ENCODE measurements at places on chromosomes 3 and 15.

- H3K27ac ChIP-seq: no peak overlapping the region
- no peak overlapping the region for H3K4me3 ChIP-seq
- H3K4me1 ChIP-seq: no peaks in the 10 kb centered on the region
- H3K36me3 ChIP-seq: no peaks in the 10 kb centered on the region
These were observed 53.1 kb downstream of the PAK2 start for GRCh38 chr3:196792771-196793170.

GRCh38 chr3:15894382-15894781 is 96.6 kb upstream of the ANKRD28 start:
- H3K4me1 ChIP-seq: no peaks in the 10 kb centered on the region
- DNase-seq: no peak
- H3K36me3 ChIP-seq: no peaks in the 10 kb centered on the region
- H3K4me3 ChIP-seq: no peak overlapping the region
- H3K27ac ChIP-seq: no peak overlapping the region

GRCh38 chr15:78641749-78642275 is 802 bp upstream of the CHRNB4 start:
- DNase-seq: no peak
- H3K27ac ChIP-seq: no peak overlapping the region

DNA sequence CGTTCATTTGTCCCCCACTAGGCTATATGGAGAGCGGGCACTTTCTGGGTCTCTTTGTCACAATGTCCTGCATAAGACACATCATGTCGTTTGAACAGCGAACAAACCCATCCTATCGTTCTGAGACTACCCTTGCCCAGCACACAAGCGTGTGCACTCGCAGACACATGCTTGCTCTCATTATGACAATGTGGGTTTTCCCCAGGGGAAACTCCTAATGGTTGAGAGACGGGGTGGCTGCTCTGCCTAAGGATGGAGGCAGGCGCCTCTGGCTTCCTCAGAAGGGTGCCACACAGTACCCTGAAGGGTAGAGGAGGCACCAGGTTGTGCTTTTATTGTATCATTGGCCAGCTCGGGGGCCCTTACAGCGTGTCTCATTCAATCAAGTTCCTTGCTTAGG is 51.0 kb upstream of the MYZAP start:
- H3K27ac ChIP-seq: no peak overlapping the region
- H3K4me1 ChIP-seq: peaks cover 3% of the 10 kb centered on the region
- no peak for DNase-seq
- H3K27me3 ChIP-seq: no peaks in the 10 kb centered on the region
- no peak overlapping the region for H3K4me3 ChIP-seq
- no peaks in the 10 kb centered on the region for H3K36me3 ChIP-seq

DNA sequence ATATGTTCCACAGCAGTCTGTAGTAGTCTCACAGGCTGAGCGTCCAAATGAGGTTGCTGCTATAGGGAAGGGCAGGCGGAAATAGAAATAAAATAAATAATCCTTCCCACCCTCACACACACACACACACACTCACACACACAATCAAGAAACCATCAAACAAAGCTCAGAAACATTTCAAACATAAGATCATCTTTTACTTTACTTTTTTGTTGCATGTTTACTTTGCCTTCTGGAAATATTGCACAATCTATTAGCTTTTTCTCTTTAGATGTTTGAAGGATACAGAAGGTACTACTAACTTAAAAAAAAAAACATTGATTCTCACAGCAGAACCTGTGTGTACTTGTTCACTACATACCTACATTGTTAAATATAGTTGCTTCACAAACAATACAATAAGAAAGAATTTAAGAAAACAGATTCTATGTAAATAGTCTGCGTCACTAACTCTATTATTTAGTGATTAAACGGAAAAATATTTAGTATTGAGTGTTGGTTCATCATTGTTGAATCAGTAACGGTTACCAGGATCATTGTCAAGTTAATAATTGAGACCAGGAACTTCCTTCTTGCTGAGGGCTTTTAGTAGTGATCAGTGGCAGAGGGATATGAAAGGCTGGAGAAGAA is 20.5 kb downstream of the ALCAM start:
- H3K4me1 ChIP-seq: no peaks in the 10 kb centered on the region
- no peak overlapping the region for H3K27ac ChIP-seq
- DNase-seq: no peak
- H3K27me3 ChIP-seq: no peaks in the 10 kb centered on the region
- H3K36me3 ChIP-seq: no peaks in the 10 kb centered on the region
- H3K4me3 ChIP-seq: no peak overlapping the region

- no peak overlapping the region for H3K27ac ChIP-seq
- no peak for DNase-seq
- no peak overlapping the region for H3K4me3 ChIP-seq
- no peaks in the 10 kb centered on the region for H3K4me1 ChIP-seq
- no peaks in the 10 kb centered on the region for H3K27me3 ChIP-seq
These were observed 35.7 kb downstream of the MGA start for GRCh38 chr15:41695750-41696436.

DNA sequence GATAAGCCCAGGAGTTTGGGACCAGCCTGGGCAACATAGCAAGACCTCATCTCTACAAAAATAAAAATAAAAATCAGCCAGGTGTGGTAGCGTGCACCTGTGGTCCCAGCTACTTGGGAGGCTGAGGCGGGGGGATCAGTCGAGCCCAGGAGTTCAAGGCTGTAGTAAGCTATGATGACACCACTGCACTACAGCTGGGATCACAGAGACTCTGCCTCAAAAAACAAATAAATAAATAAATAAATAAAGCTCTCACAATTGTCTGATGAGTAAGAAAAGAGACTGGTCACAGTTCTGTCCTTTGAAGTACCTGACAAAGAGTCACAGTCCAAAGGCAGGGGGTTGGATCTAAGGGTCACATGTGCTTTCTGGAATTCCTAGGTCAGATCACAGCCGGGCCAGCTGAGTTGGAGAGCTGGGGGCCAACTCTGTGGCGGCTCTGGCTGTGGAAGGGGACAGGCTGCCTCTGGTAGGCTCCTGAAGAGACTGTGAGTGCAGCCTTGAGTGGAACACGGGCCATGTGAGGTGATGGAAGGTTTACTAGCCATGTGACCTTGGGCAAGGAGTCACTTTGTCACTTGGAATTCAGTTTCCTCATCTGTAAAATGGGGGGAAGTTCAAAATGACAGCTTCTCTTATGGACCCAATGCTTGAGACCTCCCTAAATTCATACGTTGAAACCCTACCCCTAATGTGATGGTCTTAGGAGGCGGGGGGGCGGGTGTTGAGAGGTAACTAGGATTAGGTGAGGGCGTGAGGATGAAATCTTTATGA is 47.2 kb downstream of the WHAMM start:
- no peak overlapping the region for H3K27ac ChIP-seq
- no peak for DNase-seq
- H3K4me3 ChIP-seq: no peak overlapping the region
- H3K36me3 ChIP-seq: no peaks in the 10 kb centered on the region
- no peaks in the 10 kb centered on the region for H3K4me1 ChIP-seq

DNA sequence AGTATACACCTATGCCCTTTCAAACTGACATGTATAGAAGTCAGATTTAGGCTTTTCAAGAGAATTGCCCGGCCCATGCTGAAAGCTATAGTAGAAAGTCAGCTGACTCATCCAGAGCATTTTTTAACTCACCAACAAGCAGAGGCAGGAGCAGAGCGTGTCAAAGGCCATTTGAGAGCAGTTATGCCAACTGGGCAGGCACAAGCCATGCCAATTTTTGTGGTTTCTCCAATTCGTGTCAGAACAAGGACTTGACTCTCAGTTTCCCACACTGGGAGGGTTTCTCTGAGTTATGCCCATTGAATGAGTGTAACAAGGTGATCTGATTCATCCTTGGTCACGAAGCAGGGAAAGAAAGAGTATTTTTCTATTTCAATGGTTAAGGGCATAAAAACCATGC is 403.3 kb upstream of the THBS1 start:
- no peaks in the 10 kb centered on the region for H3K36me3 ChIP-seq
- no peaks in the 10 kb centered on the region for H3K4me1 ChIP-seq
- H3K27me3 ChIP-seq: no peaks in the 10 kb centered on the region
- H3K4me3 ChIP-seq: no peak overlapping the region
- no peak for DNase-seq

DNA sequence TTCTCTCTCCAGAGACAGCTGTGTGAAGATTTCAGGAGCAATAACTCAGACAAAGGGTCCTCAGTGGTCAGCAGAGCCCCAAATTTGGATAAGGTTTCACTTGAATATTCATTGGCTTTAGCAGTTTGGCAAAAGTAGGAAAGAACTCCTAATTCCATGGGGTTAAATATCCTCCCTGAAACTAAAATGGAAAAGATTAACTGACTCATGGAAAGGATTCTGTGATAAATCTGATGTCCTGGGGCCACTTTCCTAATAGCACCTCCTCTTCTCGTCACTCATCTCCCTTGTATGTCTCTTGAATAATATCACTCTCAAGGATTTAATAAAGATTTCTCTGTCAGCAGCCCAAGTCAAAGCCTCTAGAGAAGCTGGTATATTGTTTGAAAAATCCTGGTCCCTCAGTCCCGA is 33.3 kb upstream of the TBC1D23 start:
- no peak overlapping the region for H3K27ac ChIP-seq
- H3K4me3 ChIP-seq: no peak overlapping the region
- no peaks in the 10 kb centered on the region for H3K36me3 ChIP-seq
- no peaks in the 10 kb centered on the region for H3K27me3 ChIP-seq

DNA sequence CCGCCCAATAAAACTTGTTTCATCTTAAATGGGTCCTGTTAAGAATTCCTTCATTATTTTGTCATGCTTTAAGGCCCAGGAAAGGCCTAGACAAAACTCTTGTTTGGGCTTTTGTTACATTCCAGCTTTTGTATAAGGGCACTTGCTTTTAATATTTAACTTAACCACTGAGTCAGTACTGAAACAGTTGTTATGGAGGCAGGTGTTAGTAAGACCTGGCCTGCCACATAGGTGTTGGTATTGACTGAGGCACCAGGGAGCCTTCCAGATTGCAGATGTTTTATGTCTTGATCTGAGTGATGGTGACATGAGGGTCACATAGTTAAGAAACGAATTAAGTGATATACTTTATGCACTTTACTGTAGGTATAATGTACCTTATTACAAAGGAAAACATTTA is 274.9 kb upstream of the TGFBR2 start:
- H3K4me1 ChIP-seq: no peaks in the 10 kb centered on the region
- H3K4me3 ChIP-seq: no peak overlapping the region
- no peak overlapping the region for H3K27ac ChIP-seq
- no peaks in the 10 kb centered on the region for H3K27me3 ChIP-seq

- H3K27me3 ChIP-seq: no peaks in the 10 kb centered on the region
- H3K36me3 ChIP-seq: no peaks in the 10 kb centered on the region
- DNase-seq: no peak
- H3K27ac ChIP-seq: no peak overlapping the region
These were observed 78.3 kb downstream of the ZBTB20 start for GRCh38 chr3:115068799-115069198.

DNA sequence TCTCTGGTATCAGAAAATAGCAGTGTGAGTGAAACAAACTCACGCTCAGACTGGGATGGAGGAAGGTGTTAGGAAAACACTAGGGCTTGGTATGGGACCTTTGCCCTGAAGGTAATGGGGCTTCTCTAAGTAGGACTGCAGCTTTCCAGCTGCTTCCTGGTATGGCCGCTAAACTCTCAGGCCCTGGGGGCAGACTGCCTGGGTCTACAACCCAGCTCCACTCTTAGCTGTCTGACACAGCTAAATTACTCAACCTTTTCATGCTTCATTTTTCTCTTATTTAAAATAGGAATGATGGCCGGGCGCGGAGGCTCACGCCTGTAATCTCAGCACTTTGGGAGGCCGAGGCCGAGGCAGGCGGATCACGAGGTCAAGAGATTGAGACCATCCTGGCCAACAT is 5.2 kb upstream of the YEATS2 start:
- H3K4me1 ChIP-seq: no peaks in the 10 kb centered on the region
- no peaks in the 10 kb centered on the region for H3K27me3 ChIP-seq
- H3K4me3 ChIP-seq: no peak overlapping the region
- H3K27ac ChIP-seq: no peak overlapping the region

DNA sequence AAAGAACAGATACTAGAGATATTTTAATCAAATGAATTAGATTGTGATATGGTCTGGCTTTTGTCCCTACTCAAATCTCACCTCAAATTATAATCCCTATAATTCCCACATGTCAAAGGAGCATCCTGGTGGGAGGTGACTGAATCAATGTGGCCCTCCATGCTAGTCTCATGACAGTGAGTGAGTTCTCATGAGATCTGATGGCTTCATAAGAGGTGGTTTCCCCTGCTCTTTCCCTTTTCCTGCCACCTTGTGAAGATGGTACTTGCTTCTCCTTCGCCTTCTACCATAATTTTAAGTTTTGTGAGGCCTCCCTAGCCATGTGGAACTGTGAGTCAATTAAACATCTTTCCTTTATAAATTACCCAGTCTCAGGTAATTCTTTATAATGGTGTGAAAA is 82.8 kb downstream of the FAIM start:
- H3K4me1 ChIP-seq: no peaks in the 10 kb centered on the region
- H3K27me3 ChIP-seq: no peaks in the 10 kb centered on the region
- H3K4me3 ChIP-seq: no peak overlapping the region
- H3K27ac ChIP-seq: no peak overlapping the region
- DNase-seq: no peak

DNA sequence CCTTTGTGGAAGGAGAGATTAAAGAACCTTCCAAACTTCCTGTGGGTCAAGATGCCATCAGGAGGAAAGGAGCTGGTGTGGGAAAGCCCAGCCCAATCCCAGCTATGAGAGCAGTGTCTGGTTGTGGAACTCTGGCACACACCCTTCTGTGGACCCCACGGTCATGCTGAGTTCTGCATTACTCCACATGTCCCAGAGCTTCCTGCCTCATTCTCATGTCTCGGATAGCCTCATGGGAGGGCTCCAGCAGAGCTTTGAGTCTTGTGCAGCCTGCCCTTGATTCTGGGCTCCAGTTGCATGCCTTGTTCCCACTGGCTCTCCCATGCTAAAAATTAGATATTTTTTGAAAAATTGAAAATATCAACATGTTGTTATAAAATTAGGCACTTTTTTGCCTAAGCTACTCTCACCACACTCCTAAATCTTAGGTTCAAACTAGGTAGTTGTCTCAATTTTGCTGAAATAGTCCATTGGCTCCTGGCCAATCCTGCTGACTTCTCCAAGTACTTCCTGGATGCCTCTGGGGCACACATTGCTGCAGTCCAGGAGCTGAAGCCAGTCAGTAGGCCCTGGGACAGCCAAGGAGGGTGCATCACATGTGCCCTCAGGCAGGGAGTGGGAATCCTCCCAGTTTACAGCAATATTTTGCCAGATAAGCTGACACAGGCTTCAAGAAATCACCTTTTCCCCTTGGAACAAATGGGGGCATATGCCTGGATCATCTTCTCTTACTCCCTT is 144.3 kb downstream of the EEFSEC start:
- no peaks in the 10 kb centered on the region for H3K36me3 ChIP-seq
- no peaks in the 10 kb centered on the region for H3K27me3 ChIP-seq
- peak; percentile 20 for DNase-seq
- no peak overlapping the region for H3K4me3 ChIP-seq

GRCh38 chr3:127811717-127812116 is 10.6 kb downstream of the MGLL start:
- no peak overlapping the region for H3K27ac ChIP-seq
- no peaks in the 10 kb centered on the region for H3K27me3 ChIP-seq
- no peaks in the 10 kb centered on the region for H3K36me3 ChIP-seq
- no peak for DNase-seq

GRCh38 chr15:35166730-35167359 is 81.8 kb upstream of the NANOGP8 start:
- no peaks in the 10 kb centered on the region for H3K4me1 ChIP-seq
- no peak overlapping the region for H3K4me3 ChIP-seq
- H3K27me3 ChIP-seq: no peaks in the 10 kb centered on the region
- DNase-seq: no peak
